Activated CD4-positive, alpha-beta T cell treated with anti-CD3 and anti-CD28 coated beads, Interleukin-2, amount 10 ng/mL, durations not matched to agents 24 days and 14 days (primary cell): ENCODE measurements at places on chromosomes 16 and 17. TPM values are rescaled to one million over a fixed set of nuclear protein-coding genes. Genes with fewer than 3 reads are reported as not detected.

Gene UTS2R
- total RNA-seq, result 0.14 TPM in 1 of 2 replicates, not detected in the other

Gene DYNLRB2
- not detected in 2 replicates for total RNA-seq

Gene PIRT
- total RNA-seq, result not detected in 2 replicates

Gene EIF1
- 837 and 858 TPM in 2 replicates for total RNA-seq

Gene MYH11
- 0.05 TPM in 1 of 2 replicates, not detected in the other for total RNA-seq

- DNase-seq, result no peak
These were observed 2.5 kb downstream of the KRTAP2-2 start for GRCh38 chr17:41052566-41052965.

DNA sequence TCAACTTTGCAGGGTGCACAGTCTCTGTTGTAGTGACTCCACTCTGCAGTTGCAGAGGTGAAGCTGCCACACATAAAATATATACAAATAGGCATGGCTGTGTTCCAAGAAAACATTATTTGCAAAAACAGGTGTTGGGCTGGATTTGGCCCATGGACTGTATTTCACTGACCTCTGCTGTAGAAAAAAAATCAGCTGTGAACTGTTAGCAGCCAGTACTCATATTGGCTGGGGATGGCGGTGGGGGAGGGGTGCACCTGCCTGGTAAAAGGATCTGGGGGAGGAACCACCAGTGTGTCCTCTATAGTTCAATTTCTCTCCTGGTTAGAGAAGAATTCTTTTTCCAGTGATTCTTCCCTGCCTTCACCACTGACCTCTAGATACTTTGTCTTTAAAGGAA is 50.0 kb downstream of the SHISA9 start:
- no peak for DNase-seq

- peak; percentile 90 for DNase-seq
These were observed 22.4 kb upstream of the EIF1 start for GRCh38 chr17:41666237-41666641.

- no peak for DNase-seq
These were observed 25.8 kb downstream of the WWOX start for GRCh38 chr16:78125112-78125844.

GRCh38 chr16:88871349-88871702 is 4.9 kb upstream of the PABPN1L start:
- no peak for DNase-seq

- no peak for DNase-seq
These were observed 417.8 kb upstream of the CCL2 start for GRCh38 chr17:33837281-33837680.

- no peak for DNase-seq
These were observed 208.3 kb upstream of the PMFBP1 start for GRCh38 chr16:72380283-72380682.

DNA sequence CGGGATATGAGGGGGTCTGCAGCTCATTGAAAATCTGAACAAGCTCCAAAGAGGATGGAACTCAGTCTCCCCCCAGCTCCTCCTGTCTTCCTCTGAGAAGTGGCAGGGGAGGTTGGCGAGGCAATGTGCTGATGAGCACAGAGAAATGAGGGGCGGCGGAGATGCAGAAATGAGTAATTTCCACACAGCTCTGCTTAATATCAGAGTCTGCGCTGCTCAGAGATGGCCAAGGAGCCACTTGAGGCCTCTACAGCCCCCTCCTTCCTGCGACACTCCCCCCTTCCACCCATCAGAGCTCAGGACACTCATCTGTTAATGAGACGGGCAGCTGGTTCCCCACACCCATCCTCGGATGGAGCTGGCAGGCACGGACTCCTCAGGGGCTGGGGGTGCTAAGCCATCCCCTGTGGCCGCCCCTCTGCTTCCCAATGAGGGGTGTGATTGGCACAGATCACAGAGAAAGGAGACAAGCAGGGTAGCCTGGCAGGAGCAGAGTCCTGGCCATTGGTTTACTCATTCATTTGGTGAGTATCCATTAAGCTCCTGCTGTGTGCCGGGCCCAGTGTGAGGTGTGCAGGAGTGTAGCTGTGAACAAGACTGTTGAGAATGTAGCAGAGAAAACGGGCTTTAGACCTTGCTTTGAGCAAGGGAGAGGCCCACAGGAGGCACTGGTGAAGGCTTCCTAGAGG is 12.7 kb upstream of the CRHR1 start:
- DNase-seq, result no peak
